H1 (cell line): ENCODE measurements at places on chromosomes 7 and 10.

- no peak for DNase-seq
Observed at GRCh38 chr7:128718967-128719642, 20.1 kb upstream of the CALU start.

DNA sequence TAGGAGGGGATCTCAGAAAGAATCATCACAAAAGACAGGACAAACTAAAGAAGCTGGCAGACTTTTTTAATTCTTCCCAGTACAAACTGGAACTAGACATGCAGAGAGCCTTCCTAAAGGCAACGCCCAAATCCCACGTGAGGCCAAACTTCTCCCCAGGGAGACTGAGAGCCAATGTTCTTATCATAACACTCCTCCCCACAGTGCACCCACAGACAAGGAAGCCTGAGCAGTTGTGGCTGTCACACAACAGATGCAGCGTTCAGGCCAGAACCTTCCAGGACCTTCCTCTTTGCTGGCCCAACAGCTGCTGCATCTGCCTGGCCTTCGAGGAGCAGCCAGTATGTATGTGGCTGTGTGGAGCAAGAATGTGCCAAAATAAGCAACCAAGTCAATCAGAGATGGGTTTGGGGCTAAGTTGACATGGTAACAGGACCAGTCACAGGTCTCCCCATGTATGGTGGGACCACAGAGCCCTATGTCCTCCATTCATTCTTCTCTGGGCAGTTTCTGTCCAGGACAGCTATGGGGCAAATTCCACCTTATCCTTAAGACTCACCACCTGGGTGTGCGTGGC lies 34.9 kb downstream of the SRPK2 start:
- no peak for DNase-seq

- no peak for DNase-seq
Observed at GRCh38 chr7:134695321-134695860, 48.7 kb downstream of the BPGM start.

DNA sequence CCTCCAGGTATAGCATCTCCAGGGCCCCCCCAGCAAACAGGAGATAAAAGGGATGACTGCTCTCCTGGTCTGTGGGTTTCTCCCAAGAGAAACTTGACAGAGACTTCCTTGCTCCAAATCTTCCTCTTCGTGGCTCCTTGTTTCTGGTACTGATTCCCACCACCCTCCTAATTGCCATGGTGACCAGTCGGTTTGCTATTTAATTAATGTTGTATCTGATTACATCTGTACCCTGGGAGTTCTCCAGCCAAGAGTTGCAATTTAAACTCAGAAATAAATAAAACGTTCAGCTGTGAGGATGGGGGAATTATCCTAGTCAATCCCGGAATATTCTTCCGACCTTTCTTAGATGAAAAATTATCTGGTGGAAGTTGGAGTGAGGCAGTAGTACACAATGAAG lies 264.7 kb downstream of the PAXIP1 start:
- DNase-seq = no peak

- no peak for DNase-seq
Observed at GRCh38 chr10:2968401-2969058, 98.8 kb upstream of the PFKP start.

GRCh38 chr7:80666376-80666775 lies 27.9 kb downstream of the CD36 start:
- DNase-seq = no peak

DNA sequence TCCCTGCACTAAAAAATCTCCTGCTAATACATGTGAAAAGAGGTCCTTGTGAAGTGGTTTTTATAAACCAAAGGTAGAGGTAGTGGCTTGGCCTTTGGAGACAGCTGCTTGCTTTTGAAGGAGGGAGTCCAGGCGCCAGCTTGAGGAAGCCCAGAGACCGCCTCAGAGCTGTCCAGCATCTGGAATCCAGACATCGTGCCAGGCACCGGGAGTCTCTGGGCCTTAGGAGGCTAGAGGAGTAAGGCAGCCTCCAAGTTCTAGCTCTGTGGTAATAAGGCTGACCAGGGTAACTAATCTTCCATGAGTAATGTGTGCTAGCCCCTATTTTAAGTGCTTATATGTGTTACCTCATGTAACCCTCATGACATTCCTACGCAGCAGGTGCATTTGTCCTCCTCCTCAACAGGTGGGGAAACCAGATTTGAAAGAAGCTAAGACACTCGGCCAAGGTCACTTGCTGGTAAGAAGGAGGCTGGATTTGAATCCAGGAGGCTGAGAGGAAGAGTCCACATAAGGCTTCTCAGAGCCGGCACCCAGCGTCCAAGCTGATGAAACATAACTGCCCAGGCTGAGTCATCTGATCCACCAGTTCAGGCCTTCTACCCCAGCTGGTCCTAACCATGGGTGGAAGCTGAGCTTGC lies 26.1 kb downstream of the PRLHR start:
- no peak for DNase-seq

- peak; percentile 61 for DNase-seq
Observed at GRCh38 chr10:103244666-103245271, 918 bp upstream of the RPEL1 start.

GRCh38 chr7:68697796-68698280 lies 900.4 kb upstream of the AUTS2 start:
- no peak for DNase-seq

DNA sequence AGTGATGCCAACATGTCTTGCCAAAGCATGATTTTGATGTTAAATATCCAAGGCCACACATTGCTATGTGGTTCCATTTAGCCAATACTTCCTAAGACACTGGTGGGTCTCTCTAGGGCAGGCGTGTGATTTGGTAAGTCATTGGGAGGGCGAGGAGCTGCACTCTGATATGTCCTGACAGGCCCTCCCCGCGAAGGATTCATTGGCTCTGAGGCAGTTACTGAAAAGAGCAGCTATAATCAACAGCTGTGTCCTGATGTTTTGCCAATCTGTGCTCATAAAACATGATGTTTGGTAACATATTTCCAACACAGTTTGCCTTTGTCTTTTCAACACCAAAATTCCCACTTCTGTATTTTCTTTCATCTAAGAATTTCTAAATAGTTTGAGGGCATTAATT lies 646.7 kb downstream of the PARD3 start:
- no peak for DNase-seq

DNA sequence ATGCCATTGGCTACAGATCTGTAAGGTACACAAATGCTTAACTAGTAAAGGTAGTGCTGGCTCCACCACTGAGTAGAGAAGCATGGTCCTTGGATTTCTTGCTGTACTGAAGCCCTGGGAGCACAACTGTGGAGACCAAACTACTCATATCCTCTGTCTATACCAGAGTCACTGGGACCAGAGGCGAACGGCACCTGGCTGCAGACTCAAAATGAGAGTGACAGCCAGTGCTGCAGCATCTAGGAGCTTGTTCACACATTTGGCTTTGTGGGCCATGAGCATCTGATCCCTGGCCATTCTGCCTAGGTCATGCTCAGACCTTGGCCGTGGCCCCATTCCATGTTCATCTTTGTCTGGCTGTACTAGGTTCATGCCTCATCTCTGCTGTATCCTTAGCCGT lies 31.9 kb downstream of the LRRC18 start:
- DNase-seq = no peak

GRCh38 chr7:34138483-34138882 lies 233.1 kb downstream of the BMPER start:
- no peak for DNase-seq

GRCh38 chr7:123494193-123494796 lies 40.1 kb downstream of the IQUB start:
- no peak for DNase-seq

DNA sequence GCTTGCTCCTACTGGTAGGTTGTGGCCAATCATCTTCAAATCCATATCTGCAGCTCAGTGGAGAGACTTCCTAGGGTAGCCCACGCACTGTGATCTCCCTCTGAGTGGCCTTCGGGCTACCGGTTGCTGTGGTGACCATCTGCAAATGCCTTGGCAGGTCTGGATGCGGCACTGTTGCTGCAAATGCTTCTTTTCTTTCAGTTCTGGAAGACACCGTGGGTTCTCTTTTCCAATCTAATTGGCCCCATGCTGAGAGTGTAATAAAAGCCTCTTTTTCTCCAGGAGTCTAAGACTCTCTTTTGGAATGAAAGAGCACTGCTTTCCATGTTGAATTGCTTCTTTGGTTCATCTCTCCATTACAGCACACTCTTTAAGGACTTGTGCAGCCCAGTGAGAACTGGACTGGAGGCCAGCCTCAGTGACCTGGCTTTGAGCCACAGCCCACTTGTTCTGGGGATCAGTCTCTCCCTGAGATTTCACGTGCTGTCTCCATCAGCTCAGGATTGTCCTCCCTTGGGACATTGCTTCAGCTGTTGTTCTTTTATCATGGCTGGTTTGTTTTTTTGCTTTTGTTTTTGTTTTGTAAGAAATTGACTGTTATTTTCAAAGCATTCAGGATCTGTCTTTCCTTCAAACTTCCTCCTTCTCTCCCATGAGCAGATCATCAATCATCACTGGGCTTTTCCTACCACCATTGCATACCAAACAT lies 286.6 kb downstream of the BMPER start:
- no peak for DNase-seq

DNA sequence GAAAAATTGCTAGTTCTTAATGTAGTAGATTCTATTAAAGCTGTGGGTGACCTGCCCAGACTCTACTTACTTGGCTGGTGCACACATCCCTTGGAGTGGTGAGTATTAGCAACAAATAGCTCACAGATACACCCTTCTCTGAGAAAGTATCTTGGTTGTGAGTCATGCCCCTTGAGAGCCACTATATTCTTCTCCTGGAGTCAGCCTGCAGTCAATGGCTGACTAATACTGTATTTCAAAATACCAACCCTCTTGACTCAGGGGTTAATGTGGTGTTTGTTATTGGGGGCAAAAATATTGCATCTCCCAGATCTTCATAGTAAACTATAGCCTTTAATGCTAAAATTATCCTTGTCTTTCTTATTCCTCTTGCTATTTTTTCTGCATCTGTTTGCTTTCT lies 354.9 kb downstream of the BMPER start:
- no peak for DNase-seq

GRCh38 chr10:73893426-73893825 lies 17.5 kb upstream of the PLAU start:
- no peak for DNase-seq

GRCh38 chr7:6607651-6608051 lies 7.8 kb upstream of the ZNF853 start:
- DNase-seq = no peak

DNA sequence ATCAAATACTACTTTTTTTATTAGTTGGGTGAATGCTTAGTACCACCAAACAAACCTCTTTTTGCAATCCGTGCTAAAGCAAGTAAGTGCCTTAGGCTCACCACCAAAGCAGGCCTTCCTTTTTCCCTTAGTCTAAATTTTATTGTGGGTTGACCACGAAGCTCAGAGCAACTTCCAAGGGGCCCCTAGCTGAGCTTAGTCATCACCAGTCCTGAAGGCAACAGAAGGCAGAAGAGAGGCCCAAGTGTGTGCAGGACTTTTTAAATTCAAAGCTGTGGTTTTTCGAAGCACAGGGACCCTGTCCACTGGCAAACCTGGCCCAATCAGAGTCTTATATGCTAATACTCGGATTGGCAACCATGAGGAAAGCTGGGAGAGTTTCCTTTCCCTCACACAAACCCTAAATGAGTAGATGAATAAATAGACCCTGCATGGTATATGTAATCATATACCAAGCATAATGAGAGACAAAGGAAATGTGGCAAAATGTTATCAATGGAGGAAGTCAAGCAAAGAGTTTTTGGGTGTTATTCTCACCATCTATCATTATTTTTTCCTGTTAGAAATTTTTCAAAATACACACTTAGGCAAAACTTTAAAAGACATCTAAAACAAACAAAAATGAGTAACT lies 453.2 kb upstream of the GALNT17 start:
- DNase-seq = no peak

GRCh38 chr10:15227611-15228372 lies 59.3 kb upstream of the NMT2 start:
- DNase-seq = no peak

DNA sequence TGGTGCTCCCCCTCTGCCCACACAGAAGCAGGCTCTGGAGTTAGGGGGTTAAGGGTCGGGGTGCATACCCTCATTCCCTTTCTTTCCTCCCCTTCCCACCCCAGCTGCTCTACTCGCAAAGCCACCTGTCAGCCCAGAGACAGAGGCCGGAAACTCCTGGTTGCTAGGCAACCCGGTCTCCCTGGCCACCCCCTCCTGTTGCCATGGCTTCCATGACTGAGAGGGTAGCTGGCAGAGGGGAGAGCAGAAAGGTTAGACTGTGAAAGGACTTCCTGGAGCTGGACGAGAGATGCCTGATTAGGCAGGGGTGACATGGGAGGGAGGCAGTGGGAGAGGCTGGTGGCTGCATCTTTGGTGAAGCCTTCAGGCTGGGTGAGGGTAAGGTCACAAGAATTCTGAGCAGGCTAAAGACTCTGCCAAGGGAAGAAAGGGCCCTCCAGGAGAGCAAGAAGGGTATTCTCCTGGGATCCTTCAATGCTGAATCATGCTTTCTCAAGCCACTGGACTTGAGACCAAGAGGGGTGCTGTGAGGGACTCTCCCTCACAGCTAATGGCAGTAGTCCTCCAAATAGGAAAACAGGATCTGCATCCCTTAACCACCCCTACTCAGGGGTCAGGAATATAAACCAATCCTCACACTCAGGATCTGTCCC lies 5.4 kb downstream of the PSD start:
- DNase-seq = no peak

- DNase-seq = no peak
Observed at GRCh38 chr7:108497082-108497725, 28.7 kb downstream of the PNPLA8 start.

DNA sequence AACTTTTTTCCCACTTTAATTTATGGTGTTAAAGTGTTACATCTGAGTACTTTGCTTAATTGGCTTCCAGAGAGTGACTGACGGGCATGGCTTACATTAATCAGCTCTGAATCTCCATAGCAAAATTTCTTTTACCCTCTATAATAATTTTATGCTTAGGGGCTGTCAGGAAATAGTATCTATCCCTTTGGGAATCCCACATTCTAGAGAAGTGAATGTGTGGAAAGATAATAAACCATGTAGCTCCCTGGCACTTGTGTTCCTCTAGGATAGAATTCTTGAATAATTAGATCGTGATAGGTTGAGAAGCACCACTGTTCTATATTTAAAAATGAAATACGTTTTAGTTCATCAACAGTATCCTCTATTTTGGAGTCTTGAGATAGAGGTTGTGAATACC lies 89.6 kb downstream of the DNAJB9 start:
- no peak for DNase-seq

- no peak for DNase-seq
Observed at GRCh38 chr7:85392326-85392725, 205.5 kb upstream of the SEMA3D start.

GRCh38 chr7:49778731-49779270 lies 5.4 kb downstream of the VWC2 start:
- DNase-seq = no peak

GRCh38 chr10:60569681-60570080 lies 180.0 kb upstream of the ANK3 start:
- DNase-seq = no peak

GRCh38 chr7:52944921-52945320 lies 90.5 kb upstream of the POM121L12 start:
- no peak for DNase-seq

- DNase-seq = no peak
Observed at GRCh38 chr7:4800926-4801838, 25.8 kb downstream of the AP5Z1 start.

DNA sequence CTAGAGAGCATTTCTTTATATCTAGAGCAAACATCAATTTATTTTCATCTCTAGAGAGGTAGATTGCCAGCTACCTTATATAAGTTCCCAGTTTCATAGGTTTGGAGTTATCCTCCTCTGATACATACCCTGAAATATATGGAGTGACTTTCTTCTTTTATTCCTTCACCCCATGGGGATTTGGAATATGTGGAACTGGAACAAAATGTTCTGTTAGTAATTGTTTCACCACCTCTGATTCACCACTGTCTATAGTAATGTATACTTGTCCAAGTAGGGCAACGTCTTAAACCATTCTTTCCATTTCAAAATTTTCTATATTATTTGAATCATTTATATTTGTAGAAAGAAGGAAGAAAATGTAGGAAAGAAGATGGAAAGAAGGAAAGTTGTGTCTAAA lies 511.2 kb upstream of the KCND2 start:
- no peak for DNase-seq
